ENCODE measurements at places on chromosomes 5 and 9.

DNA sequence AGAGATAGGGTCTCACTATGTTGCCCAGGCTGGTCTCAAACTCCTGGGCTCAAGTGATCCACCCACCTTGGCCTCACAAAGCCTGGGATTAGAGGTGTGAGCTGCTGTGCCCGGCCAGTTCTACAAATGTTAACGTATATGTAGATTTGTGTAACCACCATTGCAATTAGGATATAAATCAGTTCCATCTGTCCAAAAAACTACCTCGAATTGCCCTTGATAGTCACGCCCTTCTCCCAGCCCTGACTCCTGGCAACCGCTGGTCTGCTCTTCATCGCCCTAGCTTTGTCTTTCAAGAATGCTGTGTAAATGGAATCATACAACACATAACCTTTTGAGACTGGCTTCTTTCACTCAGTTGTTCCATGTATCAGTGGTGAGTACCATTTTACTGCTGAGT lies 46.1 kb upstream of the PPARGC1B start:
- DNase-seq = no peak

DNA sequence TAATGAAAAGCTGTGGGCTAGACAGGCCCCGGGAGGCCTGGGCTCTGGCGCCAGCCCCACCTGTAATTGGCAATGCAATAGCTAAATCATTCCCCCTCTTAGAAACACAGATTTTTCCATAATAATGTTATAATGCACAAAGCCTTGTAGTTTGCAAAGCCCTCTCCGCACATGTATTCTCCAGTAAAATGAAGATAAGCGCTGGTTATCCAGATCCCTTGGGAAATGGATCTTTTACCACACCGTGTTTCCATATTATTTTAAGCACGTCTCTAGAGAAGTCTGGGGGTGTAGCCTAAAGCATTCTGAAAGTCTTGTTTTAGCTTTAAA lies 1.1 kb upstream of the APBA1 start:
- DNase-seq = no peak

DNA sequence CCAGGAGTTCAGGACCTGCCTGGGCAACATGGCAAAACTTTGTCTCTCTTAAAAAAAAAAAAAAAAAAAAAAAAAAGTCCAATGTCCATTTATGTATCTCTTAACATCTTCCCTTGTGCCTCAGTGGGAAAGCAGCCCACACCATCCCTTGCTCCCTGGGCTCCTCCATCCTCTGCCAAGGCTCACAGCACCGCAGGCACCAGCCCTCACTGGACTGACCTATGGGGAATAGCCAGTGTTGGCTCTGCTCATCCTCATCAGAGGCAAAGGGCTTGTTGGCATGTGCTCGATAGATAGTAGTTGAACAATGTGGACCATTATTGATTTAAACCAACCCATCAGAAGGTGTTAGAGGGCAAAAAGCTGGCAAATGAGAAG lies 61.8 kb upstream of the LRRTM2 start:
- no peak for DNase-seq

DNA sequence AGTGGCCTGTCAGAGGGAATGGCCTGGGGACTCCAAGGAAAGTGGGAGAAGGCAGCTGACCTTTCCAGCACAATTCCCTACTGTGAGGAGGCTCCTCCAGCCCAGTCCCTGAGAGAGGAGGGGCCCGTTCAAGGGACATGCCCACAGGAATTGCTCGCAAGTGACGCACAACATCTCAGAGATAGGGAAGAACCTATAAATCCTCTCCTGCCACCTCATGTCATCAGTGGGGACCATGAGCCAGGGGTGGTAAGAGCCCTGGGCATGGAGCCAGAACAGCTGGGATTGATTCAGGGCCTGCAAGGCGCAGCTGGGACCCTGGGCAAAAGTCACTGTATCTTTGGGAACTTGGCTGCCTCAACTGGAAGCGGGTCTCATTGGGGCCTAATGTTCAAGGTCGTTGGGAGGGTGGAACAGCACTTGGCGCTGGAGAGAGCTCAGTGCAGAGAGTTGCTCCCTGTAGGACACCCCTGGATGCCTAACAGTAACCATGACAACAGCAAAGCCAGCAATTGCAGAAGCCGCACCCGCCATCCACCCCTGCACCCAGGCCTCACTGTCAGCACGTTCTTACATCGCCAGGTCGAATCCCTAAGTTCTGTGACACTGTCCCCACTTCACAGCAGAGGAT lies 41.3 kb upstream of the ORM1 start:
- DNase-seq = peak; percentile 86

- DNase-seq = peak; percentile 44
Observed at GRCh38 chr9:21653091-21653490, 149.3 kb upstream of the MTAP start.

DNA sequence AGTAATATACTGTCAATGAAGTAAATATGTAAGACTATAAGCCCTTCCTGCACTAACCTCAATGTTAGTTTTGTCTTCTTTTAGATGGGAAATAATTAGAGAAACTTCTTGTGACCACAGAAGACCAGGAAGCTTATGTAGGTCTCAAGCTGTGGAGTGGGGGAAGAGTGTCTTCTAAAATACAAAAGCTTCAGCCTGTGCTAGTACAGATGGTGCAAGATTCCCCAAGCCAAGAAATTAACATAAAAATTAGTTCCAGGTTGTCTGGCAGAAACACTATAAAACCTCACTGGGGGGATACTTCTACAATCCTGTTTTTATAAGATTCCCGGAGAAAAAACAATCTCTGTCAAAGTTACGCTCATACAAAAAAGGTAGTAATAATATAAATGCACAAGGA lies 103.6 kb downstream of the FNBP1 start:
- no peak for DNase-seq

- DNase-seq = no peak
Observed at GRCh38 chr5:6029811-6030271, 348.5 kb downstream of the MED10 start.
